Epithelial cell of proximal tubule (primary cell): ENCODE measurements at places on chromosomes 4 and X. TPM values are rescaled to one million over a fixed set of nuclear protein-coding genes. Genes with fewer than 3 reads are reported as not detected.

The IL3RA gene
- not detected in 2 replicates for total RNA-seq

The TCEAL6 gene
- not detected in 2 replicates for total RNA-seq

The BEND2 gene
- total RNA-seq: not detected in 2 replicates

The CFAP97 gene
- 22.6 and 27.7 TPM in 2 replicates for total RNA-seq

The VCX3B gene
- total RNA-seq: not detected in 2 replicates

The MORF4L2 gene
- total RNA-seq: 273 and 369 TPM in 2 replicates

The MAGEB2 gene
- total RNA-seq: not detected in 2 replicates

The CLDN34 gene
- not detected in 2 replicates for total RNA-seq

The LPAR4 gene
- total RNA-seq: 0.52 and 4.5 TPM in 2 replicates

The FATE1 gene
- total RNA-seq: not detected in 2 replicates

The EPHA5 gene
- total RNA-seq: 0.29 and 0.86 TPM in 2 replicates

The NLGN3 gene
- total RNA-seq: not detected in 2 replicates

The PLAC1 gene
- total RNA-seq: 0.29 TPM in 1 of 2 replicates, not detected in the other

The SPANXA2 gene
- total RNA-seq: not detected in 2 replicates

The SSX2 gene
- total RNA-seq: not detected in 2 replicates

The CAMK2D gene
- total RNA-seq: 20.3 and 42.2 TPM in 2 replicates

The HTR2C gene
- not detected in 2 replicates for total RNA-seq
